ENCODE measurements at places on chromosomes 2 and 18. TPM values are rescaled to one million over a fixed set of nuclear protein-coding genes. Genes with fewer than 3 reads are reported as not detected.
A peak's percentile ranks its signal among the peaks of the same experiment; 100 is the strongest.

CPO gene
- 0.25 TPM for total RNA-seq

CXCR1 gene
- 0.44 TPM for total RNA-seq

UGT1A6 gene
- not detected for total RNA-seq

ACTG2 gene
- total RNA-seq: 1.6 TPM

- no peak for DNase-seq
These were observed 181.3 kb downstream of the TMX3 start for GRCh38 chr18:68533641-68534040.

- no peak for DNase-seq
These were observed 40.3 kb downstream of the COPS9 start for GRCh38 chr2:240095556-240096523.

DNA sequence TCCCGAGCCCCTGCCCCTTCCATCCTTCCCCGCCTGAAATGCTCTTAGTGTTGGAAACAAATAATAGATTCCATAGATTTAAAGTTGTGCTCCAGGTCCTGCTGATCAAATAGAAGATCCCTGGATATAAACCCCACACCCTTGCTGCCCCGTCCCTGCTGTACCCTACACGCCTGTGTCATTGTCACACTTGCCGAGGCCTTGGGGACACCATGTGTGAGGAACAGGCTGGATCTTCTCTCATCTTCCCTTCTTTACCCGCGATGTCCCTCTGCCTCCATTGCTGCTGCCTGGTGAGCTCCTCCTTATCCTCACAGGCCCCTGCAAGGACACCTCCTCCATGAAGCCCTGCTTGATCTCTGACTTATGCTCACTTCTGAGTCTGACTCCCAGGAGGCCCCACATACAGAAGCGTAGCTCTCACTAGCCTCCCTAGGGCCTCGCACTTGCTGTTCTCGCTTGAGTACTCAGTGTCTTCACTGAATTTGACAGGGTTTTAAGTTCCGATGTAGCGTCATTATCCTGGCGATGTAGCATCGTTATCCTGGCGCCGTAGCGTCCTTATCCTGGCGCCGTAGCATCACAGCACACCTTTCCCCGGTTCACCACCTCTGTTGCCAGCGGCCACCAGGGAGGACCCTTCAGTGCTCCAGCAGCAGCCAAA, 221.9 kb downstream of the NDUFA10 start:
- no peak for DNase-seq

DNA sequence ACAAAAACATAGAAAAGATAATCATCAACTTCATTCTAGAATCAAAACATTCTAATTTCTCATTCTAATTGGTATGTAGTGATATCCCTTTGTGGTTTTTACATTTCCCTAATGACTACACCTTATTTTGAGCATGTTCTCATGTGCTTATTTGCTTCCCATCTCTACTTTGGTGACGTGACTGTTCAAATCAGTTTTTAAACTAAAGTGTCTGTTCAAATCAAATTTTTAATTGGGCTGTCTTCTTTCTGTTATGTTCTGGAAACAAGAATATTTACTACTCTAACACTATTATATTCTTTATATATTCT, 45.5 kb downstream of the YES1 start:
- DNase-seq: no peak

DNA sequence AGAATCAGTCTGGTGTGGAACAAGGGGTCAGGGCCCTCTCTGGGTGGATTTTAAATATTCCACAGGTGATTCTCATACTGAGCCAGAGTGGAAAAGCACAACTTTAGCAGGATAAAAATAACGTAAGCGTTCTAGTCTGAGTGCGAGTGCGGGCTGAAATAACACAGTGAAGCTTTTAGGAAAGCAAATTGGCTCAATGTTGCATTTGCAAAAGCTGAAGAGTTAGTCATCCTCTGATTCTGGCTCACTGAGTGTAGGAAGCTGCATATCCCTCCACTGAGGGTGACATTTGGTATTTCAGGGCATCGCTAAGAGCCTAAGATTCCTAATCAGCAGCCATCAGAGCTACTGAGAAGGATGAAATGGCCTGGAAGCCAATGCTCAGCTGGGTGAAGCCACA, 134.7 kb downstream of the RIF1 start:
- DNase-seq: no peak

- DNase-seq: no peak
These were observed 70.3 kb downstream of the TGOLN2 start for GRCh38 chr2:85257359-85257969.

DNA sequence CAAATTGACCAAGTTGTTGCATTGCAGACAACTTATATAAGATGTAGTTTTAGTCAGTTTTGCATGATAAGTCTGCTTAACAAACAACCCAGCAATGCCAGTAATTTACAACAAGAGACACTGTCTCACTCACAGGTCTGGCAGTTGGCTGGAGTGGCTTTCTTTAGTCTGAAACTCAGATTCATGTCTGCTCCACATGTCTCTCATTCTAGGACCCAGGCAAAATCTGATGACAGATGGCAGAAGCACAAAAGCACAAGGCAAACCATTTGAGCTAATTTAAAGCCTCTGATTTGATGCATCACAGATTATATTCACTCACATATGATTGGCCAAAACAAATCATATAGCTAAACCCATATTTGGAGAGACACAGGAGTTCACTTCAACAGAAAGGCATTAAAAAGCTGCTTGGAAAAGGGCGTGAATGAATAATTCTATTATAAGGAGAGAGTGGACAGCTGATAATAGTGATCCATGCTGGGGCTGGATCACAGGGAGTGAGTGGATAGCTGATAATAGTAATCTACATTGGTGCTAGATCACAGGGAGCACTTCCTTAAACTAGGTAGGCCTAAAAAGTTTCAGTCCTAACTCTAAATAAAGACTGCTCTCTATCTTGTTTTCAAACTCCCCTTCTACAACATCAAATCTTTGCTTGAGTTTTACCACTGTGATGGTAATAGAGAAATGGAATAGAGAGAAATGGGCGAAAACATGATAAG, 593.2 kb upstream of the ZNF804A start:
- DNase-seq: no peak

GRCh38 chr2:205776139-205776538, 93.8 kb downstream of the NRP2 start:
- DNase-seq: peak; percentile 44

- no peak for DNase-seq
These were observed 537.4 kb downstream of the CPS1 start for GRCh38 chr2:211093743-211094303.

GRCh38 chr2:227228061-227228667, 63.7 kb downstream of the COL4A3 start:
- peak; percentile 76 for DNase-seq

- no peak for DNase-seq
These were observed 11.6 kb upstream of the GREB1L start for GRCh38 chr18:21230436-21230835.

- no peak for DNase-seq
These were observed 15.3 kb downstream of the CAPN10 start for GRCh38 chr2:240601831-240602160.

GRCh38 chr2:5401115-5401657, 291.0 kb upstream of the SOX11 start:
- DNase-seq: no peak

- DNase-seq: no peak
These were observed 6.0 kb upstream of the HNRNPLL start for GRCh38 chr2:38608755-38609154.

- DNase-seq: no peak
These were observed 44.6 kb downstream of the BAZ2B start for GRCh38 chr2:159571540-159572260.
